Activated CD8-positive, alpha-beta memory T cell treated with anti-CD3 and anti-CD28 coated beads for 1 hour (primary cell): ENCODE measurements at places on chromosomes 6 and 20.

DNA sequence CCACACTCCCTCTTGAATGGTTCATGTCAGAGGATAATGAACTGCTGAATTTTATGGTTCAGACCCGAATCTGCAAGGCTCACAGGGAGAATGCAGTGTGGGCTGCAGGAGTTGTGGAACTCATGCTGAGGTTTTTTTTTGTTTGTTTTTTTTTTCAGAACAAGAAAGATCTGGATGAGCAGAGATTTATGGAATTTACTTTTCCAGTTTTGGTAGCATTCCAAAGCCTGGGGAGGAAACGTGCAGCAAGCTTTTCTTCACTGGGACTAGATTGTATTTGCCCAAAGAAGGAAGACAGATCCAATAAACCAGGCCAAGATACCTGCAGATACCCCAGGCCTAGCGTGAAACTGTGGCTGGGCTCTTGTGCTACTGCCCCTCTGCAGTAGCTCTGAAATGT, 223.9 kb upstream of the TAB2 start:
- DNase-seq = no peak

- DNase-seq = no peak
Observed at GRCh38 chr20:24102290-24102689, 113.7 kb upstream of the GGTLC1 start.

GRCh38 chr20:4134861-4135379, 119.6 kb upstream of the RNF24 start:
- DNase-seq = no peak

DNA sequence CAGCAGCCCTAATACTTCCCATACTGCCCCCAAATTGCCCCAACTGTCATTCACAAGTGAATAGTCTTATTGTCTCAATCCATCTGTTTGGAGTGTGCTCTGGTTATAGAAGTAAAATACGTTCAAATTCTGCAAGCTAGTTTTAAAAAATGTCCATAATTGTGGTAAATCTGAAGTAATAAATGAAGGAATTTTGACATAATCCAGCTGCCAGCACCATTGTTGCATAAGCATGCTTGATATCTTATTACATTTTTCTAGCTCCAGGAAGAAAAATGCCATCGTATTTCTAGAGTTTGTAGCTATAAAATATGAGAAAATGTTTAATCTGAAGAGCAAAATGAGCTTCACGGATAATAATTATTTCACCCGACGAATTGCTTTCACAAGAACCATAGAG, 664.7 kb downstream of the RFPL4B start:
- DNase-seq = no peak

DNA sequence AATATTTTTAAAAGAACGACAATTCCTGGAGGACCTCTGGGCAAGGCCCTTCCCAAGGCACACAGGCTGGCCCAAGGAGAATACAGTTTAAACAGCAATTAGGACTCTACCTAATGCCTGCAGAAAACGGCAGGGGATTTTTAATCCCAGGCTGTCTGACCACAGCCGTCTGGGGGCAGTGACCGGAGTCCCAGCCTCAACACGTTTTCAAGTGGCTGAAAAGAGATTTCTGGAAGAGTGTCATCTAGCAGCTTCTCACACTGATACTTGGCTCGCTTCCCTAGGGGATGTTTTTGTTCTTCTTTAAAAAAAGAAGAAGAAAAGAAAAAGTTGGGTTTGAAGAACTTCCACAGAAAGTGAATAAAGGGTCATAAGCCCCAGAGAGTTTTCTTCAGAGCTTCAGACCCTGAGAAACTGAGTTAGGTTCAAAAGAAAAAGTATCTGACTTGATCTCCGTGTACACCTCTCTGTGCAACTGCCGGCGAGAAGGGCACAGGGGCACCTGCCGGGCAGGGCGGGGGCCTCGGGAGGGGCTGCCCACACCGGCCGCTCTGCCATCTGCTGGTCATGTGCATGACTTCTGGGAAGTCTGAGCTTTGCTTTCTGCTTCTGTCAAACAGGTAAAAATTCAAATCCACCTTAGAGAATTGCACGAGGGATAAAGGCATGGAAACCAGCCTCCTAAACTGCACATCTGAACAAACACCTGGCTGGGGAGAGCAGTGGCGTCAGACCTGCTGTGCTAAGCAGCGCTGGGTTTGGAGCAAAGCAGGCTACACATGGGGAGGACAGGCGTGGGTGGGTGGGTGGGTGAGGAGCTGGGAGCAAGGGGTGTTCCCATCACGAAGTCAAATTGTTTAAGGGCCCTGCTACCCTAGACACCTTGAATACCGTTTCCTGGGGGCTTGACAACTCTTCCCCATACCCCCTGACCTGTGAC, 33.0 kb downstream of the RRBP1 start:
- DNase-seq = no peak

GRCh38 chr6:35092362-35093117, 48.6 kb downstream of the TCP11 start:
- no peak for DNase-seq

DNA sequence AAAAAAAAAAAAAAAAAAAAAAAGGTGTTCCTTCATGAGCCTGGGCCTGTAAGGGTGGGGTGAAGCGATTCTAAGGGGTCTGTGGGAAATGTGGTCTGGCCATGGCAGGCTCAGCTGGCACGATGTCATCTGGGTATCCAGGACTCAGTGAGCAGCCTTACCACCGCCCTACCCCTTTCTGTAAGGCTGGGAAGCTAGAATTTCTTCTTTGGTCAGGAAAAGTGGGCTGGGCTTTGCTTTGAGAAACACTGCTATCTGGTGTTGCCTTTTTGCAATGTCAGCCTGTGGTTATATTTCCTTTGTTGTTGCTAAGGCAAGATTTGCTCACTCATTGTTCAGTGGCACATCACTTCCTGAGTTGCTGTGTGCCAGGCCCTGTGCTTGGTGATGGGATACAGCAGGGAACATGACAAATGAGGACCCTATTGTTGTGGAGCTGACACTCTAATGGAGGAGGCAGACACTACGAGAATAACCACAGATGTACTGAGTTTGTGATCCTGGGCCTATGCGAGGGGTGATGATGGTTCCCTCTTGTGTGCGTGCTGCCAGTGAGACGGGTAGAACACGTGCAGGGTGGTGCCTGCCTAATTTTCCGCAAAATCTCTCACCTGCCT, 45.9 kb upstream of the ZNFX1 start:
- DNase-seq = no peak

- DNase-seq = no peak
Observed at GRCh38 chr20:21021472-21021790, 84.7 kb downstream of the LINC00237 start.
